ENCODE measurements at places on chromosomes 2 and 18.

DNA sequence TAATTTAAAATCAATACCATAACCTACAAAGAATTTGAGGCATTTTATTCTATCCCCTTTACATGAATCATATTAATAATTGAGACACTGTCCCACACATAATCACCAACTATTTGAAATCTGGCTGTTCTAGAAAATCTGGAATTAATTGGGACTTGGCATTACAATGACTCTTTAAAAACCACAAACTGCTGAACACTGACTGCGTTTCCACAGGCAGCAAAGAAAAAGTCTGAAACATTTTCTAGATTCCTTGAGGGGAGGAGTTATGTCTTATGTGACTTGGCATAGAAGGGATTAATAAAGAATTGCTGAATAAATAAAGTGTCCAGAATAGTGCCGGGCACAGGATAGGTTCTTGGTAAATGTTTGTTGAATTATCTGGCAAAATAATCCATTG is 61.4 kb downstream of the GPR39 start:
- DNase-seq: no peak

GRCh38 chr2:142294225-142294624 is 163.4 kb upstream of the LRP1B start:
- no peak for DNase-seq

GRCh38 chr2:100274076-100274475 is 48.2 kb downstream of the LONRF2 start:
- no peak for DNase-seq

- no peak for DNase-seq
Observed at GRCh38 chr2:229526951-229527350, 187.4 kb downstream of the DNER start.

GRCh38 chr2:213420828-213421385 is 136.6 kb downstream of the SPAG16 start:
- no peak for DNase-seq

DNA sequence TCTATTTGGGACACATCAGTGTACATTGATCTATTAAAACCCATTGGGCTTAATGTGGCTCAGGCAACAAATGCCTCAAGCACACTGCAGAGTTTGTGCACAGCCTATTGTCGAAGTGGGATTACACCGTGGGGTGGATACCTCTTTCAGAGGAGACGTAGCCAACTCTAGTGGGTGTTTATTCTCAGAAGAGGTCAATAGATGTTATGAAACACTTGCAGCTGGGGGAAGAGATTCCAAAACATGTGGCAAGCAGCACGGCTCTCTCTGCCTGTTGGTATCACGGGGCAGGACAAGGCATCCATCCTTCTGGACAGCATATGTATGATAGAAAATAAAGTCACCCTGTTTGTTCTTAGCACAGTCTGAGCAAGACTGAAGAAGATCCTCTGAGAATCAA is 121.4 kb upstream of the COPS8 start:
- DNase-seq: no peak

DNA sequence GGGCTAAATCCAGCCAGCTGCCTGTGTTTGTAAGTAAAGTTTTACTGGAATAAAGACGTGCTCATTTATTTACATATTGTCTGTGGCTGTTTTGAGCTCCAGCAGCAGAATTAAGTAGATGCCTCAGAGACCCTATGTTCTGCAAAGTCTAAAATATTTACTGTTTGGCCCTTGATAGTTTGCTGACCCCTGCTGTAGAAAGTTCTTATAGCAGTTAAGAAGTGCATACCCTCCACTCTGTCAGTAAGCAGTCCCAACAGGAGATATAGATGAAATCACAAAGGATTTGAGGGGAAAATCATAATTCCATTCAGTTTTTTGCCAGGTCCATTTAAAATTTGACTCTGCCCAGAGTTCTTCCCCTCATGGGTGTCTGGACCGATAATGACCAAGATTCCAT is 50.1 kb upstream of the ITM2C start:
- peak; percentile 22 for DNase-seq

GRCh38 chr2:4530231-4530630 is 826.9 kb downstream of the DCDC2C start:
- DNase-seq: no peak

- peak; percentile 35 for DNase-seq
Observed at GRCh38 chr2:158457092-158457825, 507 bp downstream of the PKP4 start.

DNA sequence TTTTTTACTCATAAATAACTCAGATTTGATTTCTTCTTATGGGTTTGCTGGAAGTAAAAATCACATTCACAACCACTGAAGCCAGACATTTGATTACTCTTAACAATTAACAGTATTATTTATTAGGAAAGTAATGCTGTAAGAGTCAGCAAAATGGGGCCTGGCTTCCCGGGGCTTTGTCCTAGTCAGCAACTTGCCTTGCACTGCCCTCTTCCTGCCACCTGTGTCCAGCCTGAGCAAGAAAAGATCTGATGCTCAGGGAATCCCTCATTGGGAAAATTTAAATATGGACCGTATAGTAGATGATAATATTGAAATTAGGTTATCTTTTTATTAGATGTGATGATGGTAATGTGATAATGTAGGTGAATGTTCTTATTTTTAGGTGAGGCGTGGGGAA is 30.8 kb upstream of the ACYP2 start:
- no peak for DNase-seq

GRCh38 chr2:108942888-108943287 is 46.1 kb downstream of the EDAR start:
- no peak for DNase-seq

GRCh38 chr18:75483662-75484061 is 56.2 kb upstream of the SMIM21 start:
- DNase-seq: no peak

GRCh38 chr2:44930274-44931197 is 11.0 kb upstream of the SIX3 start:
- no peak for DNase-seq

DNA sequence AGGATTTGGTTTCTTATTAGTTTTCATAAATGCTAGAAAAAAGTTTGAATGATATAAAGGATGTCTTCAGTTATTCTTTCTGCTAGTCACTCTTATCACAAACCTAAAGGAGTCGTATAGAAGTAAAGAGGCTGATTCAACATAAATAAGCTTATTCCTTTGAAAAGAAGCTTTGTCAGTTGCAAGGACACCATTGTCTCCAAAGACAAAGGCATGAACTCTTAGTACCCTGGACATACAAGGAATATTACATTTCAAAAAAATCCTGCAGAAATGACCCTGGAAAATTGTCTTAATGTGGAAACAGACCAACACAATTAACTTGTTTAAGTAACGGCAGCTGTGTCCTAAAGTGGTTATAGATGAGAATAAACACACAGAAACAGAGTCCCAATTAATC is 528.0 kb downstream of the CPS1 start:
- DNase-seq: no peak
